ENCODE measurements at places on chromosomes 1 and 21.

GRCh38 chr1:222266223-222267196 lies 281.4 kb downstream of the HHIPL2 start:
- DNase-seq, result no peak

DNA sequence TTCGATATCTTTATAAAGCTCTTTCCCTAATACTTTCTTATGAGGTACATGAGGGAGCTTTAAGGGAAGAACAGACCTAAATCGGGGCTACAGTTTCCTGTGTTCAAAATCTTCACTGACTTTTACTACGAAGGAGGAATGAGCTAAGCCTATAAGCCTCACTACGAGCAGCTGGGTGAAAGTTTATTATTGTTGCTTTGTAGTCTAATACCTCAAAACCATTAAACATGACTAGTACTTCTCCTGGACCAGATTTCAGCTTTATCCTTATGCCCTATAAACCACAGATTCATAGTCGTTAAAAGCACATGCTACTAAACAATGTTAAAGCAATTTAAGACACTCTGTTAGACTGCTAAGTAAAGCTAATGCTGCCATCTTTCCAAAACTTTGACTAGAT lies 30.2 kb downstream of the NDC1 start:
- DNase-seq, result no peak

GRCh38 chr1:228939001-228939691 lies 203.9 kb downstream of the RHOU start:
- DNase-seq, result no peak

GRCh38 chr1:235302143-235302542 lies 25.8 kb downstream of the ARID4B start:
- DNase-seq, result no peak

DNA sequence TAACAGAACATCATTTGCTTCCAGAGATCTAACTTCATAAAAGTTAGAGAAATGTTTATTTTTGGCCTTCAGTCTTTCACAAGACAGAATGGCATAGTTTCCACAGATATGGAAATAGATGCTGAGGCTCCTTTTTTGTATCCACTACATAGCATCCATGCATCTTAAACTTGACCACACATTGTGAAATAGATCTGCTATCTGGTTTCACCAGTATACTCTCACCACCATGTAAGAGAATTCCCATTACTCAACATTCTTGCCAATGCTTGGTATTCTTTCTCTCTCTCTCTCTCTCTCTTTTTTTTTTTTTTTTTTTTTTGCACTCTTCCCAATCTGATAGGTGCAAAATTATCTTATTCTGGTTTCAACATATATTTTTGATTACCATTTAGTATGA lies 52.1 kb upstream of the PRMT6 start:
- no peak for DNase-seq

DNA sequence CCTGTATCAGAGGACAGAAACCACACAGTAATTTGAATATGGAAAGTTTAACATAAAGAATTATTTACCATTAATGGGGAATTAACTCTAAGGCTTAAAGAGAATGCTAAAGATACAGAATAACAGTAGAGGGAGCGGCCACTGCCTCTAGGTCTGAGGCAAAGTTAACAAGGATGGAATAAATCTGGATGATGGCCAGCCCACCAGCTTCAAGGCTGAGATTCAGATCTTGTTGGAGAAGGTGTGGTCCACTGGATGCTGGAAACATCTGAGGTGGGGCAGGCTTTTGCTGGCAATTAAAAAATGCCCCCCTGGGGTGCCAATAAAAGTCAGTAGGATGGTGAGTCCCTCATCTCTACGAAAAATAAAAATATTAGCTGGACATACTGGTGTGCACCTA lies 29.4 kb downstream of the ZMYM4 start:
- no peak for DNase-seq

- no peak for DNase-seq
Measured at GRCh38 chr1:176693697-176694329, 230.8 kb downstream of the PAPPA2 start.

DNA sequence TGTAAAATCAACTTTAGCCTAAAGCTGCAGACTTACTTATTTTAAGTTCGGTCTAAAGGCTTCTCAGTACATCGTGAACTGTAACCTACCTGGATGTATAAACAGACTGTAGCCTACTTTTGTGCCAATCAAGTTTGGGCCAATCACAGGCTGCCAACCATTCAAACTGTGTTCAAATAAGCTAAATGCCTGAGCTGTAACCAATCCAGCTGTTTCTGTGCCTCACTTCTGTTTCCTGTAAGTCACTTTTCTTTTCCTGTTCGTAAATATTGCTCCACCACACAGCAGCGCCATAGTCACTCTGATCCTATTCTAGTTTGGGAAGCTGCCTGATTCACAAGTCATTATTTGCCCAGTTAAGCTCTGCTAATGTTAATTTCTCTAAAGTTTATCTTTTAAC lies 37.5 kb upstream of the SLAMF9 start:
- DNase-seq, result no peak

- DNase-seq, result no peak
Measured at GRCh38 chr1:59653968-59654367, 160.8 kb upstream of the HOOK1 start.

- DNase-seq, result no peak
Measured at GRCh38 chr1:109880971-109881894, 29.4 kb upstream of the CSF1 start.

- DNase-seq, result no peak
Measured at GRCh38 chr21:26965040-26965906, 1.6 kb downstream of the ADAMTS5 start.

DNA sequence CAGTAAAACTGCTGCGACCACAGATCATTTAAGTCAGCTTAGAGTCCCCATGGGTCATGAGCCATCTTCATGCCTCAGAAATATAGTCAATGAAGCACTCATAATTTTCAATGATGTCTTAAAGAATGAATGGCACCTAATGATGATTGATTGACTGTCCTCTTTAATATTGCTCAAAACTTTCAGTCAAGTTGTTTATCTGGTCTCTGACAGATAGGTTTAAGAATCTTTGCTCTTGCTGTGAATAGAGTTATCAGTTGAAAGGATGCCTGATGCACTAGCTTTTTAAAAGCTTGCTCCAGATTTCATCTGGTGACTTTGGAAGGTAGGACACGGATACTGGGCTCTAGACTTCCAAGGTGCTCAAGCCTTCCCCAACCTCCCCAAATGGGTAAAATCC lies 45.1 kb downstream of the COLGALT2 start:
- no peak for DNase-seq

DNA sequence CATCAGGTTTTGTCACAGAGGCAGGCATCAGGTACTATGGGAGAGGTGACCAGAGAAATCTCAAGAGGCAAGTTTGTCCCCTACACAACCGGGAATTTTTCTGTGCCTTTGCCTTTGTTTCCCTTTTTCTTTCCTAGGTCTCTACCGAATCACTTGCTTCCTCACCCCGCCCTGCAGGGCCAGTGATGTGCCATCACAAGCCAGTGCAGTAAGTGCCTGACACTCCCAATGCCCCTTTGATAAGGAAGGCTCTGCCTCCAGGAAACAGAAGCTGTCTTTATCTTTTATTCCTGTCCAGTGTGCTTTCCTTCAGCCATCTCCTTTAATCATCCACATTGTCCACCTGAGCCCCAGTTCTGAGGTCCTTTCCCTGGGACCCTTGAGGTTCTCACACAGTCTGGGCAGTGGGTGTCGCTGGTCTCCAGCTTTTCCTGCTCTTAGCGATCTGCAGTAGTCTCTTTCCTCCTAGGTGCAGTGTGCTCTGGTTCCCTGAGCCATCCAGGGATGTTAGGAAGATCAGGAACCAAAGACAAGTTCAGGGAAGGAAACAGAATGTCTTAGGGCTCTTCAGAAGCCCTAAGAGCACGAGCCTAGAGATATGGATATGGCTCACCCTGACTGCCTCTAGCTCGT lies 36.6 kb downstream of the GJA5 start:
- DNase-seq, result peak; percentile 37

DNA sequence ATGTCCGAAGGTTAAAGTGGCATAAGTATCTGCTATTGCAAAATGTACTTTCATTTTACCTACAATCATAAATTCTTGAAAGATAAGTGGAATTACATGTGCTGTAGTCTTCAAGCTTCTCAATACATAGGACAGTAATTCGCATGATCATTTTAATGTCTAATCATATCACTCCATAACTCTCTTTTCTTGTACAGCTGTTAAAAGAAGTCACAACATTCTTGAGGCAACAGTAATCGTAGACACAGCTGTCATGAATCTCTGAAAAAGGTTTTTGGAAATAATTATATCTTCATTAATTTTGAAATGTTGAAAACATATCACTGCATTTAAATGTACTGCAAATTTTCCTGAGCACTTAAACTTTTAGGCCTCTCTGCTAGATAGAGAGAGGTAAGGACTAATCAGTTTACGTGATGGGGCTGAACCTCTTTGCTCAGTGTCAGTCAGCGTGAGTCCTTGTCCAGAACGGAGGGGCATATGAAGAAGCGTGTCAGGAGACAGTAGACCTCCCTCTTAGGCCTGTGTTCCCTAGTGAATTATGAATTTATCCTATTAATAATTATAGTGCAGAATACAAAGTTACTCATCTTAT lies 133.4 kb downstream of the NEK7 start:
- DNase-seq, result no peak

DNA sequence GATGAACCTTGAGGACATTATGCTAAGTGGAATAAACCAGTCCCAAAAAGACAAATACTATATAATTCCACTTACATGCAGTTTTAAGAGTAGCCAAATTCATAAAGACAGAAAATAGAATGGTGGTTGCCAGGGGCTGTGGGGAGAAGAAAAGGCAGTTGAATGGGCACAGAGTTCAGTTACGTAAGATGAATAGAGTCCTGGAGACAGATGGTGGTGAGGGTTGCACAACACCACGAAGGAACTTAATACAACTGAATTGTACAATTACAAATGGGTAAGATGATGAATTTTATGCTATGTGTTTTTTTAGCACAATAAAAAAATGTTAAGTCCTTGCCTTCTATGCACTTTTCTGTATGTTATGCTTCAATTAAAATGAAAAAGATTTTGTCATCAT lies 66.6 kb downstream of the CD34 start:
- no peak for DNase-seq

DNA sequence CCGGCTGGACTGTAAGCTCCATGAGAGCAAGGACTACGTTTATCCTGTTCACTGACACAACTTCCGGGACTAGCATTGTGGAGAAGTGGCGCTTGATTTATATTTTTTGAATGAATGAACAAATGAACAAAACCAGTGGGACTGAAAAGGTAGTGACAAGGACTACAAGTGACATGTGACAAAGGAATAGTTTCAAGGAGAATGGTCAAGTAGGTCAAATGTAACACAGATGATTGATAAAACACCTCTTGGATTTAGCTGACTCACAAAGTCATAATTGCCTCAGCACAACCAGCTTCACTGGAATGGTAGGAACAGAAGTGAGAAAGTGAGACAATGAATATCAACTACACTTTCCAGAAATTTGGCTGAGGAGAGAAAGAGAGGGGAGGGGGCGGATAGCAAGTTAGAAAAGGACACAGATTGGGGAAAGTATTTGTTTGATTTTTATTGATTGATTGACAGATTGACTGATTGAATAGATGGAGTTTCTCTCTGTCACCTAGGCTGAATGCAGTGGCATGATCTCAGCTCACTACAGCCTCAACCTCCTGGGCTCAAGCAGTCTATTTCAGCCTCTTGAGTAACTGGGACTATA lies 14.2 kb downstream of the MTF1 start:
- no peak for DNase-seq

GRCh38 chr1:60695716-60696171 lies 386.6 kb upstream of the NFIA start:
- no peak for DNase-seq

GRCh38 chr1:28926629-28927265 lies 12.4 kb downstream of the EPB41 start:
- DNase-seq, result no peak

GRCh38 chr1:112307930-112308591 lies 88.0 kb upstream of the CTTNBP2NL start:
- DNase-seq, result no peak

GRCh38 chr21:43778469-43779335 lies 2.6 kb upstream of the CSTB start:
- no peak for DNase-seq

DNA sequence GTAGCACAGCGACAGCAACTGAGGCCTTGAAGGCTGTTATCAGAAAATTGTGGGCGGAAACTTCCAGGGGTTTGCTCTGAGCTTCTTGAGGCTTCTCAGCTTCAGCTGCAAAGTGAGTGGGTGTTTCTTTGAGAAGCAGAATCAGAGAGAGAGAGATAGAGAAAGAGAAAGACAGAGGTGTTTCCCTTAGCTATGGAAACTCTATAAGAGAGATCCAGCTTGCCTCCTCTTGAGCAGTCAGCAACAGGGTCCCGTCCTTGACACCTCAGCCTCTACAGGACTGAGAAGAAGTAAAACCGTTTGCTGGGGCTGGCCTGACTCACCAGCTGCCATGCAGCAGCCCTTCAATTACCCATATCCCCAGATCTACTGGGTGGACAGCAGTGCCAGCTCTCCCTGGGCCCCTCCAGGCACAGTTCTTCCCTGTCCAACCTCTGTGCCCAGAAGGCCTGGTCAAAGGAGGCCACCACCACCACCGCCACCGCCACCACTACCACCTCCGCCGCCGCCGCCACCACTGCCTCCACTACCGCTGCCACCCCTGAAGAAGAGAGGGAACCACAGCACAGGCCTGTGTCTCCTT lies at the start of gene FASLG:
Gene FASLG (plus strand): TSS at position 233 of the 583 bp plus-strand sequence. CDS start 99 bp downstream, at position 332.
- DNase-seq, result no peak

GRCh38 chr1:211339631-211340041 lies 13.0 kb downstream of the TRAF5 start:
- no peak for DNase-seq

GRCh38 chr1:40389871-40390560 lies 16.5 kb downstream of the SMAP2 start:
- DNase-seq, result no peak

DNA sequence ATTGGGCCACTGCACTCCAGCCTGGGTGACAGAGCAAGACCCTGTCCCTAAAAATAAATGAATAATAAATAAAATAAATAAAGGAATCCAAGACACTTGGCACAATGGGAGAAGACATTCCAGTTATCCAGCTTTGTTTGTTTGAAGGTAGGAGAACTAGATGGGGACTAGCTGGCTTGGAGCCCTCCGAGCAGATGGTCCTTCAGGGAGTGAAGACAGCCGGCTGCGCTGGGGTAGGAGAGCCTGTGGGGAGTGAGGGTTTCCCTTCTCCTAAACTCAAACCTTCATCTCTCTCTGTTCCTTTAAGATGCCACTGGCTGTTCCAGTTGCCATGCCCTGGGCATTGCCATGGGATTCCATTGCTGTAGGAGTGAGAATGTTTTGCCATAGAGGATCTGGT lies 120.6 kb downstream of the NAV1 start:
- DNase-seq, result no peak

GRCh38 chr1:95535614-95536013 lies 301.6 kb downstream of the RWDD3 start:
- DNase-seq, result no peak

GRCh38 chr21:34841154-34841553 lies 172.4 kb downstream of the CLIC6 start:
- DNase-seq, result no peak

- DNase-seq, result no peak
Measured at GRCh38 chr21:42760361-42760950, 107.0 kb downstream of the PDE9A start.

GRCh38 chr1:226506921-226507320 lies 41.6 kb upstream of the STUM start:
- DNase-seq, result no peak
